ENCODE measurements at places on chromosomes 7 and 10.

DNA sequence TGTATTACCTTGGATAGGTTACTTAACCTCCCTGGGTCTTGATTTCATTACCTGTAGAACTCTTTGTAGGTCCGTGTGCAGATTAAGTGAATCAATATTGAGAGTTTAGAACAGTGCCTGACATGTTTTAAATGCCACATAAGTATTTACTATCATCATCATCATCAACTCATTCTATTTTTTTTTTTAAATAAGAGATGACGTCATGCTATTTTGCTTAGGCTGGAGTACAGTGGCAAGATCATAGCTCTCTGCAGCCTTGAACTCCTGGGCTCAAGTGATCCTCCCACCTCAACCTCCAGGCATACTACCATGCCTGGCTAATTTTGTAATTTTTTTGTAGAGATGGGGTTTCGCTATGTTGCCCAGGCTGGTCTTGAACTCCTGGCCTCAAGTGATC, 132.0 kb upstream of the FZD8 start:
- no peak for DNase-seq

DNA sequence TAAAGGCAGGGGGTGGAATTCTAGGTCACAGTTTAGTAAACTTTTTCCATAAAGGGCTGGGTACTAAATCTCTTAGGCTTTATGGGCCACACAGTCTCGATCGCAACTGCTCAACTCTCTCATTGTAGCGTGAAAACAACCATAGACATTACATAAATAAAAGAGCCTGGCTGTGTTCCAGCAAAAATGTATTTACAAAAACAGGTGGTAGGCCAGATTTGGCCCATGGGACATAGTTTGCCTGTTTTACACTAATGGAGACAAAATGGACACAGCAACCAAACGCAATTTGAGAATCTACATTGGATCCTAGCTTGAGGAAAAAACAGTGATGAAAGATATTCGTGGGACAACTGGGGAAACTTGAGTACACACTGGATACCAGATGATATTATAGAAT, 23.2 kb upstream of the MALSU1 start:
- no peak for DNase-seq

GRCh38 chr7:131890176-131890575, 333.7 kb upstream of the PODXL start:
- DNase-seq = no peak

DNA sequence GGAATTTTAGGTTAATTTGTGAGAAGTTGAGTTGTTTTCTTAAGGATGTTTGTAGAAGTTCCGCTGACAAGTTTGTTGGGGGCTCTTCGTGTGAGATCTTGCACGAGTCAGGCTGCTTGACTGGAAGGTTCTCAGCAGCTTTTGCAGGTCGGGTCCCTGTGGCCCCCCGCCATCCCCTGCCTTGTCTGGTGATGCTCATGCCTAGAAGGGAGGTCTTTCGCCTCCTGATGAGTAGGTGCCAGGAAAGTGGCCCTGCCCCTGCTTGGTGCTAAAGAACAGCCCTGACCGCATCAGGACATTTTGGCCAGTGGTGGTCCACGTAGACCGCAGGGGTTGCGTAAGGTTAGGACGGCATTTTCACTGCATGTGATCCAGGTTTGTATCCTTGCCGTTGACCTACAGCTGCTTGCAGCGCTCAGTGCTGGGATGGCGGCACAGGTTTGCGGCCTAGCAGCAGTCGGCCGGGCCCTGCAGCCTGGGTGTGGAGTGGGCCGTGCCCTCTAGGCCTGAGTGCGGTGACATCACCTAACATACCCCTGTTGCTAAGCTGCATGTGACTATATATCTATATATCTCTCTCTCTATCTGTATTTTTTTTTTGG, 62.4 kb downstream of the DNAJB6 start:
- DNase-seq = no peak

DNA sequence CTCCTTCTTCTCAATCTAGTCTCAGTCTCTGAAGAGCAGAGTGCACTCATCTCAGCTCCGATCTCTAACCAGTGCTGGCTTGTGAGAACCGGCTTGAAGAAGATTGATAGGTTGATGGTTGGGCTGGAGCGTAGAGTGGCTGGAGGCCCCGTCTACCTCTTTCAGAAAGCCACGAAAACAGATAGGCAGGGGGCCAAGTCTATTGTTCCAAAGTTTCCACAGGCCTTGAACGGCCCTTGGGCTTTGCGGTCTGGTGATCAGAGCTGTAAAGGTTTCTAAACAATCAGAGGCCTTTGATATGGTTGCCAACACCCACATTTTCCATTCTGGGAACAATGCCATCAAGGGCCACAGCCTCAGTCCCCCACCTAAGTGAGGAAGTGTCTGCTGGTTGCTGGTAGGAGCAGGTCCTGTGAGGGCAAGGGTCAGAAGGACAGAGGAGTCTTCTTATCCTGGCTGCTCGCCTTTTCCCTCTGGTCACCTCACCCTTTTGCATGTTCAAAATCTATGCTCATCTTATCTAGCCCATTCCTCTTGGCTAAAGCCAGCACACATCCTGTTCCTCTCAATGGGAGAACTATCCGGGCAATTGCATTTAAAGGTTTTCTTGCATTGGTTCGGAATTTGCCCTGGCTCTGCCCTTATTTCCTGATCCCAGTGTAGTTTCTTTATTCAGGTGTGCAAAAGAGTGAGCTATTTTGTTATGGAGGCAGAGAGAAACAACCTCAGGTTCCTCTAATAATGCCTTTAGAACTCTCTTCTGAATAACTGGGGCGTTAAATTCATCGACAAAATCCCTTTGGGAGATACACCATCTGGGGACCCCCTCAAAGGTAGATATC, 70.3 kb upstream of the KMT2E start:
- DNase-seq = peak; percentile 82

- DNase-seq = no peak
Observed at GRCh38 chr10:14396411-14397048, 65.8 kb upstream of the FRMD4A start.

GRCh38 chr7:23242321-23242720, 4.3 kb upstream of the GPNMB start:
- DNase-seq = no peak
